NCI-H1417 treated with DMSO at 0.1 percent for 48 hours (cell line): ENCODE measurements at places on chromosomes 6 and 20.

GRCh38 chr6:44064089-44064947 is 62.9 kb downstream of the MRPL14 start:
- no peak for DNase-seq

DNA sequence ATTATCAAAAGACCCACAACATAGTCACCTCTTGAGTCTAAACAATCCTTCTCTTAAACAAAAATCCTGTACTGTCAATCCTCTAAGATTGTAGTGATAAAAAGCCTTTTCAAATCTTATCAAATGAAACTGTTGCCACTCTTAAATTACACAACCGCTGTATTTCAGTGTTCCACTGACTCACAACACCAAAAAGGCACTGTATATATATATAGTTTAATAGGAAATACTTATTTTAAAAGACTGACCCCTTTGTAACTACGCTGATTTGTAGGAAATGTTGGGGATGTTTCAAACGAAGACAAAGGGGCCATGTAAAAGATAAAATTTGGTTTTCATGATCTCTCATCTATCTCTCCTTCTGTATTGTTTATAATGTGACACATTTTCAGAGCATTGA is 14.1 kb downstream of the CPNE1 start:
- no peak for DNase-seq

GRCh38 chr6:113856625-113857555 is at the start of gene MARCKS:
TSS of gene MARCKS (plus strand) at chr6:113857345. CDS start at chr6:113857746, 401 bp downstream.
- DNase-seq, result peak; percentile 90

- DNase-seq, result peak; percentile 68
These were observed at the start of gene MAP7 for GRCh38 chr6:136550330-136551071. TSS of gene MAP7 (minus strand) at chr6:136550422. CDS start at chr6:136550408, 14 bp downstream.

DNA sequence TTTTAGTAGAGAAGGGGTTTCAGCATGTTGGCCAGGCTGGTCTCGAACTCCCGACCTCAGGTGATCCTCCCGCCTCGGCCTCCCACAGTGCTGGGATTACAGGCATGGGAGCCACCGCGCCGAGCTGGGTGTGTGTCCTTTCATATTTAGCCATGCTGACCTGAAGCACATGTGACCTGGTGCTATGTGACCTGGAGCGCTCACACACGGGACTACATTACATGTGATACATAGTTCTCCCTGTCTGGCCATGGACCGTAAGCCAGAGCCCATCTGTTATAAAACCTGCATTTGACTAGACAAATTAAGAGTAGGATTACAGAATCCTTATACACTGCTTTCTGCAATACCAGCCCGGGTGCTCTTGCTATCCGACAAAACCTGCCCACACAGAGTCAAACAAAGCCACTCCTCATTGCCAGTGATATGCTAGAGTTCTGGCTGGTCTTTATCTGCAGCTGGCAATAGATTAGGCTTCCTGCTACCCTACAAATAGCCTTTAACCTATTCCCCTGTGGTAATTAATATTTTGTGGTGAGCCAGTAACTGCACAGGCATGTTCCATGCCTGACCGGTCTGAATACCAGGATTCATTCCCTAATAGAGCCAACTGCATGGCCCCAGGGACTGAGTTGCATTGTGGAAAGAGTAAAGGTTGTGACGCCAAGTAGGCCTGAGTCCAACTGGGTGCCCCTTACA is 26.3 kb upstream of the FAM50B start:
- no peak for DNase-seq

- no peak for DNase-seq
These were observed 14.5 kb downstream of the CSNK2A1 start for GRCh38 chr20:528923-529604.

- no peak for DNase-seq
These were observed 26.9 kb downstream of the ARMC2 start for GRCh38 chr6:108875161-108875555.

DNA sequence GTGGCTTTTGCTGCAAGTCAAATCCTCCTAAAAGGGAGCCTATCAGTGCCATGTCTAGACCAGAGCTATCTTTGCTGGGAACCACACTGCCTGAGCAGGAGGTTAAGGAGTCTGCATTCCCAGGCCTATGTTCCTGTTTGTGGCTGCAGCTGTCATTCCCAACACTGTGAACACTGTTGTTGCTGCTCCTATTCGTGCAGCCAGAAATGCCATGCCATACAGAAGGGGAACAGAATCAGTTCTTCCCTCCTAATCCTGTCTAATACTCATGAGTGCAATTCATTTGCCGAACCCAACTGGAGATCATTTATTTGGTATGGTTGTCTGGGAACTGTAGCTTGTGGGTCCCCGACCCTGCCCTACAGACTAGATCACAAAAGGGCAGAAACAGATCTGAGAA is 406.5 kb upstream of the GJE1 start:
- DNase-seq, result no peak

DNA sequence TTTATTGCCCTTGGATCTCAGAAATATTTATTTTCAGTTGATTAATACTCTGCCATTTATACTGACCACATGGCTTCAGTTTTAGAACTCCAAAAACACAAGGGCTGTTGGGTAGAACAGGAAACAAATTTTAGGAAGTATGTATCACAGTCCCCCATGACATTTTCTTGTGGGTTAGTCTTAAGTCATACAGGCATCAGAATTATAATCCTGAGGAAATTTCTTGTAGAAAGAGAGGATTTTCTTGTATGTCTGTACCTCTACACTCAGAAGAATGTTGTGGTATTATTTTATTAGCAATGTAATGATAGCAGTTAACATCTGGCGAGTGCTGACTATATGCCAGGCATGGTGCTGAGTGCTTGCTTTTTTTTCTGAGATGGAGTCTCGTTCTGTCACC is 302.9 kb downstream of the CLIC5 start:
- DNase-seq, result no peak

DNA sequence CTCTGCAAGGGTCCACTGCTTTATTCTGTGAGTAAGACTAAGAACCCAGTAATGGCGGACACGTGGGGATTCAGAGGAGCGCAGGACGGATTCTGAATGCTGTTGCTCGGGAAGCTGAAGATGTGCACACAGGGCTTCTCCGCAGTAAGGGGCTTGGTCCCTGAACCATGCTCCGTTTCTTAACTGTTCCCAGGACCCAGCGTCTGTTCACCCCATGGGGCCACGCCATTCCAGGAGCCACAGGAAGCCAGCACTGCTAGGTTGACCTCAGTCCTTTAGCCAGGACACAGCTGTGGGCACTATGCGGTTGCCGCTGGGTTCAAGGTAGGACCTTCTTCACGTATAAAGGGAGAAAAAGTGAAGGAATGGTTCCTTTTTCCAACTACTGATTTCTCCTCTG is 59.8 kb downstream of the IRF4 start:
- DNase-seq, result no peak

DNA sequence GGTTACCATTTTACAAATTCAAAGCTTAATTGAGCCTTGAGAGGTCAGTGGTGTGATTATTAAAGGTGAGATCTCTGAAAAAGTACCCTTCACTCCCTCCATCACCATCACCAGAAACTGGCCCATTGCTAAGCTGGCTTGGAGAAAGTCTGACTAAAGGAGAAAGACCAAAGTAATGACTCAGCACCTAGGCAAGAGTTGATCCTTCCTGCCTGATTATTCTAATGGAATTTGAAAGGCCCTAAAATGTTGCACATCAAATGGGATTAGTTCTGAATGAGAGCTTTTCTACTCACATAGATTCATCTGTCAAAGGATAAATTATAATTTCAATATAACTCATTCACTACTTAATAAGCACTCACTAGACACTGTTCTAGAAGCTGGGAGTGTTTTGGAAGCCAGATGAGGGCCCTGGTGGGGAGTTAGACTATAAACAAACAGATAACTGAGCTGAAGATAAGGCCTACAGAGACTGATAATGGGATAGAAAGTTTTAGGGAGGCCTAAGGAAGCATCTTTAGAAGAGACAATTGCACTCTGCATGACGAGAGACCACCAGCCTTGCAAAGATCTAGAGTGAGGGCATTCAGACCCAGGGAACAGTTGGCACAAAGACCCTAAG is 366.7 kb downstream of the SYNE1 start:
- DNase-seq, result no peak

GRCh38 chr6:167996424-167997199 is 859 bp upstream of the KIF25 start:
- DNase-seq, result no peak

GRCh38 chr6:134317471-134318131 is at the start of gene SGK1:
TSS of gene SGK1 (minus strand) at chr6:134318112. CDS start at chr6:134317460, 652 bp downstream.
- DNase-seq, result no peak

DNA sequence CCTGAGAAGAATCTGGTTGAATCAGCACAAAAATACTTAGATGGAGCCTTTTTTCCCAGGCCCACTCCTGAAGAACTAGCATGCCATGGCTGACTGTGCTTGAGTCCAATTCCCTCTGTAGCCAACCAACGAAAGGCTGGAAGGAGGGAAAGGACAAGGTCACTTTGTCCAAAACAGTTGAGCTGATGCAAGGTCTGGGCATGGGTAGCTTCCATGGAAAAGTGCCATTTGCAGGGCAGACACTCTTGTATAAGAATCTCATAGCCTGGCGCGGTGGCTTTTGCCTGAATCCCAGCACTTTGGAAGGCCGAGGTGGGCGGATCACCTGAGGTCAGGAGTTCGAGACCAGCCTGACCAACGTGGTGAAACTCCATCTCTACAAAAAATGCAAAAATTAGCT is 125.0 kb upstream of the LGSN start:
- DNase-seq, result no peak

- DNase-seq, result no peak
These were observed 19.0 kb upstream of the TRDN start for GRCh38 chr6:123655521-123656306.

- no peak for DNase-seq
These were observed 38.0 kb downstream of the C20orf203 start for GRCh38 chr20:32635764-32636163.

- DNase-seq, result no peak
These were observed 1.4 kb downstream of the LTA start for GRCh38 chr6:31573239-31574105.

- DNase-seq, result no peak
These were observed 19.9 kb downstream of the HLA-DPB1 start for GRCh38 chr6:33095681-33096080.

GRCh38 chr20:21709535-21709904 is 4.1 kb downstream of the PAX1 start:
- DNase-seq, result no peak

- no peak for DNase-seq
These were observed 83.4 kb downstream of the MAP7 start for GRCh38 chr6:136466777-136467176.

DNA sequence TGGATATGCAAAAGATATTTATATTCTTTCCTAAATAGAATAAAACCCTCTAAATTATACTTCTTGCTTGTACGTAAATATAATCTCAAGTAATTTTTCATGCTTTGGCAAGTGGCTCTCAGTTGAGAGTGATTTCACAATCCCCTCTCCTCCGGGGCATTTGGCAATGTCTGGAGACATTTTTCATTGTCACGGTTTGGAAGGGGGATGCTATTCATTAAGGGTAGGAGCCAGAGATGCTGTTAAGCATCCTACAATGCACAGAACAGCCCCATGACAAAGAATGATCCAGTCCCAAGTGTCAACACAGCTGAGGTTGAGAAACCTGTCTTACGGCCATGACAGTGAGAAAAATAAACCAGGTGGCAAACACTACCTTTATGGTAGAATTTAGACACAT is 75.7 kb downstream of the AGPAT4 start:
- DNase-seq, result no peak

- DNase-seq, result no peak
These were observed 114.8 kb downstream of the SMOC2 start for GRCh38 chr6:168555618-168556273.

- no peak for DNase-seq
These were observed 24.8 kb upstream of the FOXQ1 start for GRCh38 chr6:1287103-1287591.

- peak; percentile 84 for DNase-seq
These were observed 496 bp upstream of the BEND3 start for GRCh38 chr6:107115695-107116327.

GRCh38 chr6:136265101-136265500 is 15.0 kb upstream of the MTFR2 start:
- no peak for DNase-seq

- DNase-seq, result no peak
These were observed 37.1 kb downstream of the SMLR1 start for GRCh38 chr6:130864344-130864743.

- no peak for DNase-seq
These were observed 10.5 kb downstream of the CDC40 start for GRCh38 chr6:110190726-110191125.

- no peak for DNase-seq
These were observed 36.1 kb upstream of the NKX2-4 start for GRCh38 chr20:21433329-21433890.

DNA sequence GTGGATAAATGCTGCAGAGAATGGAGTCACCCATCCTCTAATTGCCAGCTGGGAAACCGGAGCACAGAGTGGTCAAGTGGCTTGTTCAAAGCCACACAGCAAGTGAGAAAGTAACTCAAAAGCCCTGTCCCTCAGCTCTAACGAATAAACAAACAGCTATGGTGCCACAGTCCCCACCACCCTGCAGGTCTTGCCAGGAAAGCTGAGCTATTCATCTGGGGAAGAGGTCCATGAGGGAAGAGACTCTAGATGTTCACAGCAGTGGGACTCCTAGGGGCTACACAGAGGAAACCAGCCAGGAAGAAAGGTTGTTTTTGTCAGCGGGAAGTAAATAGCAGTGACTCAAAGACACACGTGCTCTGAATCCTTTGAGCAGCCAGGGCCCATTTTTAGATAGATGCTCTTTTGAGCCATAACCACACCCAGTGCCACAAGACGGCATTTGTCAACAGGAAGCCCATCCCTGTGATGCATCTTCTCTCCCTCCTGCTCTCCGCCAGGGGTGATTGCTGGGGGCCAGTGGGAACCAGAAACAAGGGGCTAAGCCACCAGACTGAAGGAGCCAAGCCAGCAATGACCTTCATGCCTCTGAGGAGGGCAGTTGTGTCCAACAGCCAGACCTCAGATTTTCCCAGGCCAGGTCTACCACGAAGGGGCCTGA is 32.4 kb upstream of the TCP11 start:
- no peak for DNase-seq

DNA sequence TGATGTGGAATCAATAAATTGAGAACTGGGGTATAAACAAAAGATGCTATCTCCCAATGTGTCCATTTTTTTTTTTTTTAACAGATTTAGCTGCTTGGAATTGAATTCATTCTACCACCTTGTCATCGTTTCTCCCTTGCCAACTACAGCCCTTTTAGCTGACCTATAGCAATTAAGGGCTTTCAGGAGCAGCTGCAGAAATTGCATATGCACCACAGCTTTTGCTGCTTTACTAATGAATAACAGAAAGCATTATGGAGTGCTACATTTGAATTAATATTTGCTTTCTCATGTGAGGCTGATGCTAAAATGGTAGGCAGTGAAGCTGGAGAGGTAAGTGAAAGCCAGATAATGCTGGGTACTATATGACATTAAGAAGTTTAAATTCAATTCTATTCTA is 5.7 kb downstream of the SESN1 start:
- DNase-seq, result no peak
